ENCODE measurements at places on chromosomes 1 and 21.

GRCh38 chr1:39940980-39941871 lies 13.7 kb upstream of the MFSD2A start:
- DNase-seq = no peak

GRCh38 chr1:228166170-228166936 lies 749 bp downstream of the IBA57 start:
- no peak for DNase-seq

DNA sequence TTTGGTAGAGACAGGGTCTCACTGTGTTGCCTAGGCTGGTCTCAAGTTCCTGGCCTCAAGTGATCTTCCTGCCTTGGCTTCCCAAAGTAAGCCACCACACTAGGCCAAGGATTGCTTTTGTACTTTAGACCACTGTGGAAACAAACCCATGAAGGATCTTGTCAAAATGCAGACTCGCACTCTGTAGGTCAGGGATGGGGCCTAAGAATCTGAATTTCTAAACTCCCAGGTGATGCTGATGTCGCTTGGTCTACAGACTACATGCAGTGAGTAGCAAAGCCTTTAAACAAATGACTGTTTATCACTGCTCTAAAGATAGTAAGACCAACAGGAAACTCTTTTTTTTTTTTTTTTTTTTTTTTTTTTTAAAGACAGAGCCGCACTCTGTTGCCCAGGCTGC lies 54.1 kb upstream of the MUTYH start:
- no peak for DNase-seq

- DNase-seq = no peak
Measured at GRCh38 chr21:44301961-44302406, 2.1 kb downstream of the PFKL start.

GRCh38 chr1:24909388-24909898 lies 20.6 kb downstream of the RUNX3 start:
- DNase-seq = no peak

- DNase-seq = no peak
Measured at GRCh38 chr1:74811436-74812179, 78.7 kb downstream of the TYW3 start.

- DNase-seq = no peak
Measured at GRCh38 chr1:178344513-178345091, 152.2 kb downstream of the CLEC20A start.

GRCh38 chr1:192702212-192702902 lies 66.4 kb downstream of the RGS13 start:
- DNase-seq = no peak

GRCh38 chr1:70992521-70992920 lies 55.1 kb downstream of the PTGER3 start:
- no peak for DNase-seq

GRCh38 chr1:1891349-1892078 lies 627 bp upstream of the GNB1 start:
- peak; percentile 73 for DNase-seq

- no peak for DNase-seq
Measured at GRCh38 chr1:227043755-227044154, 103.7 kb downstream of the COQ8A start.

DNA sequence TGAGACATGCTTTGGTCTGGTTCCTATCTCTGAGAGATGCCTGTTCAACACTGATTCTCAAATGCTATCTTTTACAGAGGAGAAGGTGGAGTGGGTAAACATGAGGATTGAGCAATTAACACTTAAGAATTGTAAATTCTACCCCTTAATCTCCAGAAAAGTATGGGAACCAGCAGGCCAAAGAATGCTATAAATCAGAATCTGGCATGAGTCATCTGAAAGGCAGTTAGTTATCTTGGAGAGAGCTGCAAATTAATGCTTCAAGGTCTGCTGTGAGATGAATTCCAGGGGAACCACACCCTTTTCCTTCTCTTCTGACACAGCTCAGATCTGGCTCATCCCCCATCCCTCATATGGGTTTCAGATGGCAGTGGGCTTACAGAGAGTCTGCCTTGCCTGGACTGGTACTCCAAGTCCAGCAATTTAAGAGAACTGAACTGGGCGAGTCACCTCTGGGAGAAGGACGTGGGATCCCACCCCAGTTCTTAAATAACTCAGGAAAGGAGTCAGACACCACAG lies 5.2 kb downstream of the S100A10 start:
- no peak for DNase-seq

- DNase-seq = no peak
Measured at GRCh38 chr1:179080866-179081686, 794 bp upstream of the TOR3A start.

- DNase-seq = no peak
Measured at GRCh38 chr1:200654660-200655059, 15.0 kb downstream of the DDX59 start.

DNA sequence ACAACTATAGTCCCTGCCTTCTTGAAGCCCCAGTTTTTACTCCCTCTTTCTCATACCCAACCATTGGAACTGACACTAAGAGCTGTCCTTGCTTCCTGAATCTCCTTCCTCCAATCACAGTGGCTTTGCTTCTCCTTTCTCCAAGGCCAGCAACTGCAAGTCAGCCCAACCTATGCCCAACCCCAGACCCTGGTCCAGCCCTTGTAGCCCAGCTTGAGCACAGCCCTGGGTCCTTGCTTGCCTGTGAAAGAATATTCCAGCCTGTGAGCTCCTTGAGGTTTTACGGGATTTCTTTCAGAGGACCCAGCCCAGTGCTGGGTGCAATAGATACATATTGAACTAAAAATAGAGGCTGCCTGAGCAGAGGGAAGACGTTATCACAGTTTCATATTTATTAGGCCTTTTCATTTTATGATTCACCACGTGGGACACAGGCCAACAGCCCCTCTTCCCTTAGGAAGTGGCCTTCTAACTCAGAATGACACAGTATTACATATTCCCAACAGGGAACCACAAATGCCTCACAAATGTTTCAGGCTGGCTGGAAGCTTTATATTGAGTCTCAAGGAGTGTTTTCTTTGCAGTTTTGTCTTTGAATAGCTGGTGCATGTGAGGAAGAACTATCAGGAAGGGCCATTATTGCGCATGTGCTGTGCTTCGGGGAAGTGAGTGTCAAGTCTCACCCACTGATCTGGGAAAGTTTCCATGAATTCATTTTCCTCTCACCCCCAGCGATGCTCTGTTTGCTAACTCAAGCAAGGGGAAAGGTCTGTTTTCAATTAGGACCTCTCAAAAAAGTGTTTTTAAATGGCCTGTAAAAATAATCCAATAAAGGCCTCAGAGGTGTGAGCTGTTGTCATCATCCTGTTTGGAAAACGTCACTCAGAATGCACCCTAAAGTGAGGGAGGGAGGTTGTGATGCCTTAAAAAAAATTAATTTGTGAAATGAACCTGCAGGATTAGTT lies 92.3 kb upstream of the NFIA start:
- DNase-seq = peak; percentile 8

GRCh38 chr1:31701091-31701736 lies 2.6 kb downstream of the COL16A1 start:
- peak; percentile 76 for DNase-seq

DNA sequence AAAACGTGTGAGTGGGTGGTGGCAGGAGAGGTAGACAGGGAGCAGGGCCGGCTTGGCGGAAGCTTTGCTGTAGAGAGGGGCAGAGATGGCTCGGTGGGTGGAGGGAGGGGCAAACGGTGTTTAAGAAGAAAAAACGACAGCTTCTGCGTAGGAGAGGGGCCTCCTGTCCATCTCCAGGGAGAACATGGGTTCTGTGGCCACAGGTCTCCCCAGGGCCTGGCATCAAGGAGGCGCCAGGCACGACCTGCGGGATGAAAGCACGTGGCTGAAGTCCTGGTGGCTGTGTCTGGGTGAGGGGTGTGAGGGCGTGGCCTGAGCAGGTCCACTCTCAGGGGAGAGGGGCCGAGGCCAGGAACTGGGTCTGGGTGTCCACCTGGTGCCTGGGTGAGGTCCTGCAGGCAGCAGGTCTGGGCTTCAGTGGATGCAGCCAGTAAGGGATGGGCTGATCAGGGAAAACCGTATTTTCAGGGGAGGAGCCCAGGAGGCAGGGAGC lies 940 bp upstream of the PRKCZ start:
- DNase-seq = no peak

- peak; percentile 20 for DNase-seq
Measured at GRCh38 chr1:201877877-201878401, 10.8 kb upstream of the SHISA4 start.

All from amygdala (tissue), 56 donors.